ENCODE measurements at places on chromosomes 3 and 15.

DNA sequence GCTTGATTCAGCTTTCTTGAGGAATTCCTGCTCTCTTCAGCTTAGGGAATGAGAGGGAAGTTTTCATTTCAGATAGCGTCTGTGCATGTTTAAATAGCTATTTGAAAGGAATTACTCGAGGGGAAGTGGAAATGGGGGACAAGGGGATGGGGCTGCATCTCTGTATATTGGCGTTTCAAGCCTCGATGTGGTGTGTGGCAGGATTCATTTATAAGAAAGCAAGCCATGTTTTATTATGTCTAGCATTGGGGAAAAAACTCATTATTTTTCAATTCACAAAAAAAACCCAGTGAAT is 1.0 kb downstream of the ATP2C1 start:
- no peak for DNase-seq

DNA sequence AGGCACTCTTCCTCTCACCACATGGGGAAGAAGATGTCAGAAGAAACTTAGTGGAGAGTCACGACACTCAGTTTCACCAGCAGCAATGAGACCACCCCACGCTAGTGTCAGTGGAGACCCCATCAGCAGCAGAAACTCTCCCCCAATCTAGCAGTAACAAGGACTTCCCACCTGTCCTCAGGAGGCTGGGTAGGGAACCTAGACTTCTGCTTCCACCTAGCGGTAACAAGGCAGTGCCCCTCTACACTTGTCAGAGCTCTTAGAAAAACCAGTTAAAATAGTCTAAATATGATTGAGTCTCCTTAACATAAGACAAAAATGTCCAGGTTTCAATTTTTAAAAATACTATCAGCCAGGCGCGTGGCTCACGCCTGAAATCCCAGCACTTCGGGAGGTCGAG is 57.3 kb downstream of the TRAT1 start:
- DNase-seq = no peak

DNA sequence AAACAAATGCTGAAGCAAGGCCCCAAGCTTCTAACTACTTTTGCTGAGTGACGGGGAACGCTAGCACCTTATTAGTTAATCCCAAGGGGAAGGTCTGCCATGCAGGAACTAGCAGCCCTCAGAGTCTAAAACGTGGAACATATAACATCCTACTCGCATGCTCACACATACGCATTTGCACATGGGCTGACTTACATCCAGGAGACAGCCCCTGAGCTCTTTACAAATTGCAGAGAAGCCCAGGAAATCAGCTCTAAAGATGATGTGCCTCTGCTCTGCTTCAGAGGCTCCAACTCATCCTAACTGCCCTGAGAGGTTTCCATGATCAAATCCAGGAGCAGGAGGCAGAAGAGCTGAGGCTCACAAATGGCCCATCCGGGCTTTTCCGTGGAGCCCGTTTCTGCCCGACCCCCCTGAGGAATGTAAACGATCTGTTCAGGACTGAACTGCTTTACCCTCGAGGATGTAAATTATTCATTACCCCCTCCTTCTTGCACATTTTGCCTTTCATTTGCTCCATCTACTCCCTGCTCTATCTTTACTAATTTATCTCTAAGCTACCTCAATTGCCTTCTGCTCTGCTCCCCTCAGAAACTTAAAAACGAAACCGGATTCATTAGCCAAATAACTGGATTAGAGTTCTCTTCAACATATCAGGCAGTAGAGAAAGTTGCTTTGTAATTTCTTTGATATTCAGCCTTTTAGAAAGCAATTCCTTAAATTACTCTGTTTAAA is 141.9 kb upstream of the CCDC54 start:
- DNase-seq = no peak

DNA sequence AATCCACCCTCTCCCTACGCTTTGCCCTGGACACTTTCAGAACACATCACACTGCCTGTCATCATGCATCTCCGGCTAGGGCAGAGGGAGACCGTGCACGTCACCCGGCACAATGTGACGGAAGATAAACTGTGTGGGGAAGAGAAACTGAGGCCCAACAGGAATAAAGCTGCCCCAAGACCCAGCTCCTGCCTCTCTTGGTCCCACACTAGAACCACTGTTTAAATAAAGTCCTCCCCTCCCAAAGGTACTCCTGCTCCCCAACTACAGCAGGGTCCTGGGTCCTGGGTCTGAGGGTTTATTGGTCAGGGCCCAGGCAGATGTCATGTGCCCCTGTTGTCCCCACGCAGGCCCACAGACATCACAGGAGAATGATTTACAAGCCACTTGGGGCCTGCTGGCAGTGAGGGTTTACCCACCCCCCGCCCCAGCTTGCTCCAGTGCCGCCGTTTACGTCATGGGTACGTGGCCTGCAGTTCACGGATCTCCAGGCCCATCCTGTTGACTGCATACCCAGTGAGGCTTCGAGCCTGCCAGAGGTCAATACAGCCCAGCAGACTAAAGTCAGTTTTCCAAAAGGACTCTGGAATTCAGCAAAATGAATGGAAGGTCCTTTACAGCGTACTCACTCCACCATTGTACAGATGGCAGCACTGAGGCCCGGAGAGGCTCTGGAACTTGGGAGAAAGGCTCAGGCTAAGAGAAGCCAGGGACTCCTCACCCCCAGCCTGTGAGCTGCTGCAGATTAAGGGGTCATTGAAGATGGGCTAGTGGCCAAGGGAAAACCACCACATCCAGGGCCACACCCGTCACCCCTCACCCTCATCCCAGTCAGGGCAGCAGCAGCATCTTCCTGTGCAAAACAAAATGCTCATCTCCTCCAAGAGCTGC is 23.2 kb downstream of the ALS2CL start:
- DNase-seq = no peak

DNA sequence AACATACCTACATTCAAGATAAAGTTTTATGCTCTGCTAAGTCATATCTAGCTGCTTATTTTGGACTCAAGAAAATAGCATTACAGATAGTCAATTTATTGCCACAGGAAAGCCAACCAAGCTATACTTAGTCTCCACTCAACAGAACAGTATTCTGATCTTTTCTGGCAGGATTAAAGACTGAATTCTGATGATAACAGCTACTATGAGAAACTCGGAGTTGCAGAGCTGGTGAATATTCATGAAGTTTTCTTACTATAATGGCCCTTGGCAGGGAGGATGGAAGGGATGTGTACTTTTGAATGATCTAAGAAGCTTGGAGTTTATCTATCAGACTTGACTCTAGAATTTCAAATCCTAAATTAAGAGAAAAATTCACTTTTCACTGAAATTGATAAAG is 237.7 kb downstream of the CTNNB1 start:
- no peak for DNase-seq

DNA sequence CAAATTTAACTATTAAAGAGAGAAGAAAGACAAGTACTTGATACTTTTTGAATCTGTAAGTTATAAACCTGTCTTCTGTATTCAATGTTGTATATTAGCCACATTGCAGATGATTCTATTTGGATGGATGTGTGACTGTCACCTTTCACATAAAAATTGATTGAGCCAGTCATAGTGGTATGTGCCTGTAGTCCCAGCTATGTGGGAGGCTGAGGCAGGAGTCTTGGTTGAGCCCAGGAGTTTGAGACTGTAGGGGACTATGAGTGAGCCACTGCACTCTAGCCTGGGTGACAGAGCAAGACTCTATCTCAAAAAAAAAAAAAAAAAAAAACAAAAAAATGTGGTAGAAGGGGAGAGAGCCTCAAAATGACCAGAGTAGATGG is 12.3 kb downstream of the CACNA1D start:
- DNase-seq = no peak

GRCh38 chr3:138367911-138368310 is 19.5 kb downstream of the MRAS start:
- DNase-seq = peak; percentile 90

- DNase-seq = no peak
Measured at GRCh38 chr3:77065750-77066149, 25.9 kb downstream of the ROBO2 start.

DNA sequence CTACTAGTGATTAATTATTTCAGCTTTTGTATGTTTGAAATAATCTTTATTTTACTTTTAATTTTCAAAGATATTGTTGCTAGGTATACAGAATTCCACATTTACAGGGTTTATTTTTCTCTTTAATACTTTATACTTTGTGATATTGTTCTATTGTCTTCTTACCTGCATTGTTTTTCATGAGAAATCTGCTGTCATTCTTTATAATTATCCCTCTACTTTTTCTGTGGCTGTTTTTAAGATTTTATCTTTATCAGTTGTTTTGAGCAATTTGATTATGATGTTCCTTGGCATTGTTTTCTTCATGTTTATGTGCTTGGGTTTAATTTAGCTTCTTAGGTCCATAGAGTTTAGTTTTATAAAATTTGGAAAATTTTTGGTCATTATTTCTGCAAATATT is 168.6 kb downstream of the DTWD1 start:
- no peak for DNase-seq

- DNase-seq = no peak
Measured at GRCh38 chr3:47306022-47306421, 23.3 kb downstream of the KLHL18 start.

GRCh38 chr3:98701071-98701675 is 62.0 kb upstream of the ST3GAL6 start:
- DNase-seq = no peak

- DNase-seq = no peak
Measured at GRCh38 chr3:13621381-13622221, 72.7 kb downstream of the FBLN2 start.

DNA sequence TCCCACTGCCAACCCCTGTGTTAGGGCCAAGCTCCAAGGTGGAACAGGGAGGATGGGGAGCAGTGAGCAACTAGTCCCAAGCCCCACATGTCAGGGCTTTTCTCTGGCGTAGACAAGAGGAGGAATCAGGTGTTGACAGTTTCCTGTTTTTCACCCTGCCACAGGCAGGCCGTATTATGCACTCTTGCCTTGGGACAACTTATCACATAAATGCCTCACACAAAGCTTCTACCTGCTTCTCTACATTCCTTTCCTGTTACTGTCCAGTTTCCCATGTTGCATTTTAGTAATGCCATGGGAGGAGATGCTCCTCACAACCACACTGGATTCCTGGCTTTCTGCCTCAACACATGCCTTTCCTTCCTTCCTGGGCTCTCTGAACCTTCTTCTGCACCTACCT is 381.2 kb upstream of the ATP11B start:
- no peak for DNase-seq

DNA sequence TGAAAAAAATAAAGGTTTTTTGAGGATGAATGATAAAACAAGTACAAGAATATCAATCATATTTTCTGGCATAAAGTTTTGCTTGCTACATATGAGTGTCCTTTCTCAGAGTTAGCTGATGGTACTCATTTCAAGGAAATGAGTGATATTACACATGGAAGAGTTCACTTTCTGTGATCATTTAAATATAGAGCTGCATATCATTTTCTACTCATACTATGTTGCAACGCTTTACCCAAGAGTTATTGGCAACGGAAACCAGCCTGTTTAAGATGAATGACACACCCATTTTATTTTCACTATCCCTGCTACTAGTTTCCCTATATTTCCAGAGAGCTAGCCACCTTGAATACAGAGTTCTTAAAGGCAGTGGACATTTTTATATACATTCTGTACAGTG is 35.4 kb upstream of the RBMS3 start:
- no peak for DNase-seq

DNA sequence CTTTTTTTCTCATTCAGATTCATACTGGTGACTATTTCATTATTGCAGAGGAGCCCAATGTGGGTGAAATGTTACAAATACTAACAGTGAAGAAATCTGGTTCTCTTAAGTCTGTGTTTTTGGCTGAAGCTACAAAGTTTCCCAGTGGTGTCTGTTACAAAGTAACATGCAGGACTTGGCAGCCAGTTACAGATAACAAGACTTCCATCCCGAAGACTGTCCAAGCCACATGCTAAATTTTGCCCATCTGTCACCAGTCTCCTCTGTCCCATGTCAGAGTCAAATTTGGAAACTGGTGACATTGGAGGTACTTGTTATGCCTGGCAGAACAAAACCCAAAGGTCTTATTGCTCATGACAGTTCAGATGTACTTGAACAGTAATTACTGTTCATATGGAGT is 269.2 kb upstream of the GOLIM4 start:
- DNase-seq = no peak

- DNase-seq = no peak
Measured at GRCh38 chr3:150300388-150300787, 107.7 kb upstream of the TSC22D2 start.

- no peak for DNase-seq
Measured at GRCh38 chr15:73345658-73346057, 23.1 kb downstream of the HCN4 start.

GRCh38 chr3:83913381-83913780 is 1045.4 kb upstream of the CADM2 start:
- DNase-seq = no peak

- DNase-seq = no peak
Measured at GRCh38 chr3:26712211-26713026, 89.8 kb downstream of the LRRC3B start.

DNA sequence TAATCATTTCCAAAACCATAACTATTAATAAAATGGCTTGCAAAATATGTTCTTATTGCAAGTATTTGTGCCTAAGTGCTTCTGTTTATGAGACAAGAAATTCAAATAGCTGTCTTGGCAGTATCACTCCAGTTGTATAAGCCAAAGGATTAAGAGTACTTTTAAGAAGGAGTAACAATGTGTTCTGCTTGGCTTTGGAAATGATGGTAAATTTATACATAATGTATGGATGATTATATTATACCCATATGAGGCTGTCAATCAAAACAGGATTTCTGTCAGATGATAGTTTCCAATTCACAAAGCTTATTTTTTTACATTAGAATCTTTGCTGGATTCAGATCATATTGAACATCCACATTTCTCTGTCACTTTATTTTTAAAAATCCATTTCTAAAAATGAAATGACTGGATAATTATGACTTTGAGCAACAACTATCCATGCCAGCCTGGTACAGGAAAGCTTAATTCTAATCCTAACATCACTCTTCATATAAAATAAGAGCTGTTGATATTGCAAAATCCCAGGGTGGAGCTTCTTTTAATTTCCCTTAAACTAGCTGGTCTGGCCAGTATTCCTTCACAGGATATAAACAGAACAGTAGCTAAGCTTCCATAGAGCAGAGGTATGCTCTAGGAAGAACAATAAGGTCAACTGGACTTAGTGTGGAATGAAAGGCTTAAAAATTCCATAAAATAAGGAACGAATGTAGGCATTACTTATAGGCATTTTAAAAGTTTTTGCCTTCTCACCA is 30.0 kb upstream of the ZNF280D start:
- DNase-seq = no peak

DNA sequence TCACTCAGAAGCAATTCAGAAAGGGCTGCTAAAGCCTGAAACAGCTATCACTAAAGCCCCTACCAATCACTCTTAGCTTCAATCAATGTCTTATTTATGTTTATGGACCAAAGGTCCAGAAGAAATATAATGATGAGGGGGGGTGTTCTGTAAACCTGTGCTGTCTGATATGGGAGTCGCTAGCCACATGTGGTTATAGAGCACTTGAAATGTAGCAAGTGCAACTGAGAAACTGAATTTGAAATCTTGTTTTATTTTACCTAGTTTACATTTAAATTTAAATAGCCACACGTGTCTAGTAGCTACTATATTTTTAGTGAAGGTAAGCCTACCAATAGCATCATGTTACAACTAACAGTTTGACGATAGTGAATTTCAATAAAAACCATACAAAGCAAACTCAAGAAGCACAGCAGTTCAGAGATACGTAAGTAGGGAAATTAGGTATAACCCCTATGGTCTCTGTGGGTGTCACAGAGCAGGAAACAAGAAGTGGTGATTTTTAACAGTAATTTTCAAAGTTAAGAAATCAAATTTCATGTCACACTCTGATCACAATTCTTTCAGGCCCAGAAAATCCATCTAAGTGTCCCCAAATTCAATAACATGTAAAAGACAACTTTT is 3.6 kb downstream of the POU1F1 start:
- no peak for DNase-seq

Data from nucleus accumbens (tissue), 56 donors.